GM06990 (cell line): ENCODE measurements at places on chromosomes 13 and 19.

GRCh38 chr13:108558489-108558888, 70.9 kb upstream of the MYO16 start:
- no peak for DNase-seq

DNA sequence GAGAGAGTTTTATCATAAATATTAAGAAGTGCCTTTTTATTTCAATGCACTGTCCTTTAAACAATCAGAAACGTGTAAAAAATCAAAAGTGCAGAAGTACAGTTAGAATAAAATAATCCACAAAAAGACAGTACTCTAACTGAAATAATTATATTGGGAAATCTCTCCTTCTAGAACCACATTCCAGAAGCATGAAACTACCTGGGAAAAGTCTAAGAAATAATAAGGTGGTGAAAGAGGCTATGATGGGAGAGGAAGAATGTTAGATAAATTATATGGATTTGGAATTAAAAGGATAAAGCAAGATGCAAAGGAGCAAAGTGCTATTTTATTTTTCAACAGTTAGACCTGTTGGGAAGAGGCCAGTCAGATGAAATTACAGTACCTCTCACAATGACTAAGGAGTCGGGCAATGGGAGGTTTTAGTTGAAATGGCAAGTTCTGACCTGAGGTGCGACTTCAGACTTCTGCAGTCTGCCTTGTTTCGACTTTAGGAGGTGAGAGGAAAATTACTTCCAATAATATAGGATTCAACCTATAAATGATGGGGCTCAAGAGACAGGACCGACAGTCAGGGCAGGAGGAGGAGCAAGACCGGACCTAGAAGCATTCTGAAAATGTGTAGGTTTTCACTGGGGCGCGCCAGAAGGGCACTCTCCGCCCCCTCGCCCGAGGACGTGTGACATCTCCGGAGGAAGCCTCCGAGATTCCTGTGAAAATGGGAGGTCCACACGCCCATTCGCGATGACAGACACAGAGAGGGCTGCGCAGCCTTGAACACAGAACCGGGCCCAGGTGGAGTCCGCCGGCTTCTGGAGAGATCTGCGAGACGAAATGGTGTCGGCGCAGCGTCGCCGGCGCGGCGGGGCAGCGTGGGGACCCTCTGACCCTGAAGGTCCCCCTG, 717 bp downstream of the SPRYD7 start:
- no peak for DNase-seq

GRCh38 chr13:45055198-45055901, 65.0 kb upstream of the GTF2F2 start:
- DNase-seq = peak; percentile 10

- no peak for DNase-seq
Measured at GRCh38 chr19:48206397-48207093, 36.1 kb downstream of the ZSWIM9 start.

- DNase-seq = no peak
Measured at GRCh38 chr13:101157261-101157660, 259.0 kb downstream of the NALCN start.

- no peak for DNase-seq
Measured at GRCh38 chr19:17286752-17287151, 5.1 kb downstream of the ANKLE1 start.

- DNase-seq = no peak
Measured at GRCh38 chr19:50046649-50047503, 21.1 kb downstream of the ZNF473 start.

- no peak for DNase-seq
Measured at GRCh38 chr19:51292971-51293370, 18.5 kb upstream of the IGLON5 start.

GRCh38 chr13:97905517-97905916, 48.0 kb upstream of the IPO5 start:
- DNase-seq = no peak

DNA sequence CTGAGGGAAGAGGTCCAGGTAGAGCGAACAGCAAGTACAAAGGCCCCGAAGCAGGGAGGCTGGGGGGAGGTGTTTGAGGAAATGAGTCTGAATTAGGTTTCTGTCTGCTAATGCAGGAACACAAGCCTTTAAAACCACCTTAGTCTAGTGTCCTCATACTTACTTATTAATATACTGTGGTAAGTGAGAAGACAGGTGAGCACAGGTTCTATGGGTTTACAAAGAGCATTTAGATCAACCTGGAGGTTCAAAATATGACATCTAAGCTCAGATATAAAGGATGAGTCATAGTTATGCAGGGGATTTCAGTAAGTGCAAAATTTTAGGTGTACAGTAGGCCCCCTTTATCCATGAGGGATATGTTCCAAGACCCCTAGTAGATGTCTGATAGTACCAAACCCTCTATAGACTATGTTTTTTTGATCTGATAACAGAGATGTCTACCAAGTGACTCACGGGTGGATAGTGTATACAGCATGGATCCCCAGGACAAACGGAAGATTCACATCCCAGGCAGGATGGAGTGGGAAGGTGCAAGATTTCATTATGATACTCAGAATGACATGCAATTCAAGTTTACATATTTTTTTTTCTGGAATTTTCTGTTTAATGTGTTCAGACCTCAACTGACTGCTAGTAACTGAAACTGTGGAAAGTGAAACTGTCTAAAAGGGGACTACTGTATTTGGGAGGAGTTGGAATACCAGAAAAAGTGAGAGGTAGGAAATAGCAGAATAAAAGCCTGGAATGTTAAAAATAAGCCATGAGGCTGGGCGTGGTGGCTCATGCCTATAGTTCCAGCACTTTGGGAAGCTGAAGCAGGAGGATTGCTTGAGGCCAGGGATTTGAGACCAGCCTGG, 18.2 kb upstream of the MED4 start:
- no peak for DNase-seq

GRCh38 chr13:111846391-111847159, 220.4 kb upstream of the SOX1 start:
- no peak for DNase-seq

DNA sequence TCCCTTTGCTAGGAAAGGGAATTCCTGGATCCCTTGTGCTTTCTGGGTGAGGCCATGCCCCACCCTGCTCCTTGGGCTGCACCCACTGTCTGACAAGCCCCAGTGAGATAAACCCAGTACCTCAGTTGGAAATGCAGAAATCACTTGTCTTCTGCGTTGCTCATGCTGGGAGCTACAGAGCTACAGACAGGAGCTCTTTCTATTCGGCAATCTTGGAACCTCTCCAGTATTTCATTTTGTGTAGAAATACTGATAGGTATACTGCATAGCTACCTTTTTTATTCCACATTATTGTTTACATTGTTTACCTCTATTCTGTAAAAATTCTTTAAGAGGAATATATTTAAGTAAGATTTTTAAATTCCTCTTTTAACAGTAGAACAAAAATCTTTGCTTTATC, 302.5 kb upstream of the SLITRK5 start:
- no peak for DNase-seq

- DNase-seq = no peak
Measured at GRCh38 chr13:46317120-46317519, 69.9 kb downstream of the RUBCNL start.

DNA sequence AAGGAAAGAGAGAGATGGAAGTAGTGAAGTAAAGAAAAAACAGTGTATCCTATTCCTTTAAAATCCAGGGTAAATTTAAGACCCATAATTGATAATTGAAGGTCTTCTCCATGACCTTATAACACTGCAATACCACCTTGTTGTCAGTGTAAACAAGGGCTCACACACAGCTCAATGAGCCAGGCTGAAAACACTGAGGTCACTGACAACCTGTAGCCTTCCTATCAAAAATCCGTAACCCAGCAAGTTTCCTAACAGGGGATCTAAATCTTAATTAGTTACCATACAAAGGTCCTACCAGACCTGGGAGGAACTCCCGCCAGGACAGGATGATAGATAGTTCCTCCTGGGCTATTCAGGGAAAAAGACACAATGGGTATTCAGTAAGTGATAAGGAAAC, 1677.1 kb downstream of the OLFM4 start:
- no peak for DNase-seq
